ENCODE measurements at places on chromosomes 5 and 9.

DNA sequence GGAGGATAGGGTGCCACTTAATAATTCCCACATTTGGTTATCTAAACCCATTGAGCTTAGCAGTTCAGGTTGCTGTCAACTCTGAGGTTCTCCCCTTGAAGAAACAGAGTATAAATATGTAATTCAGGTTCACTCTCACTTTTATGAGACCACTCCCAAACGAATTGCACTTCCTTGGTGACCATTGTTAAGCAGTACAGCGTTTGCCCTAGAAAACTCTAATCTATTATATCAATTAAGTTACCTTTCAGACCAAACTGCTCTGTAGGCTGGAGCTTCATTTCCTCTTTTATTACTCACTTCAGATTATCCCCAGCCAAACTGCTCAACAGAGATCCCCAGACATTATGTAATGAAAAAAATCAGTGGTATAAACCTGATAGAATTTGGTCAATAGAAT lies 1317.0 kb upstream of the ACO1 start:
- H3K27me3 ChIP-seq = peaks cover 3% of the 10 kb centered on the region
- H3K27ac ChIP-seq = no peak overlapping the region
- DNase-seq = no peak
- no peaks in the 10 kb centered on the region for H3K4me1 ChIP-seq
- no peaks in the 10 kb centered on the region for H3K36me3 ChIP-seq
- H3K4me3 ChIP-seq = no peak overlapping the region

DNA sequence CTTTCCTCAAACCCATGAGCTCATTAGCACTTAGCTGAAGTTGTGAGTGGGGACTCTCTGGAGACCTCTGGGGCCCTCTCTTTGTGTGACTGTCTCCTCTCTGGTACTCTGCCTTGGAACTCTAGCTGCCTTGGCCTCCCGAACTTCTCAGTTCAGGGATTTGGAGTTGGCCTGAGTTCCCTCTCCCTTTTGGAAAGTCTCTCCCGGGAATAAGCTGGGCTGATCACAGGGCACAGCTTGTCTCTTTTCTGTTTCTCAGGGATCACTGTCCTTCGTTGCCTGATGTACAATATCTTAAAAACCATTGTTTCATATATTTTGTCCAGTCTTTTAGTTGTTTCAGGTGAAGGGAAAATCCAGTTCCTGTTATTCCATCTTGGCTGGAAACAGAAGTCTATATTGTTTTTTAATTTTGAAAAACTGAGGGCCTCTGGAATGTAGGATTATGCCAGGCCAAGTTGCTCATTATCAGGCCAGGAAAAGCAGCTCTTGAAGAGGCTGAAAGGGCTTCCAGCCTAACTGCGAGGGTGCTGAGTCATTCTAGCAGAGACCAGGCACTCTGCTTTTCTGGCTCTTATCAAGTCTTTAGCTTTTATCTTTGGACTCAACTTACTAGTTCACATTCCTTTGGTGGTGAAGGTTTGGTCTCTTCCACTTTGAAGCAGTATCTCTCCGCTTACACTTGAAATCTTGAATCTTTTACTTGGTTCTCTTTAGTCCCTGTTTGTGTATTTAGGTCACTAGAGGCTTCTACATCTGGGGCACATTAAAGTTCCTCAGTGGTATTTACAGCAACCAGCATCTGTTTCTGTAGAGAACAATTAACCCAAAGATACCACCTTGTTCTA lies 8.4 kb upstream of the RGS3 start:
- H3K4me3 ChIP-seq = no peak overlapping the region
- no peaks in the 10 kb centered on the region for H3K36me3 ChIP-seq
- no peaks in the 10 kb centered on the region for H3K27me3 ChIP-seq
- DNase-seq = no peak
- no peaks in the 10 kb centered on the region for H3K4me1 ChIP-seq

GRCh38 chr5:23419115-23419514 lies 88.3 kb upstream of the PRDM9 start:
- DNase-seq = no peak
- no peaks in the 10 kb centered on the region for H3K36me3 ChIP-seq
- H3K4me1 ChIP-seq = peaks cover 9% of the 10 kb centered on the region
- H3K27ac ChIP-seq = peak overlapping the region; percentile 20

DNA sequence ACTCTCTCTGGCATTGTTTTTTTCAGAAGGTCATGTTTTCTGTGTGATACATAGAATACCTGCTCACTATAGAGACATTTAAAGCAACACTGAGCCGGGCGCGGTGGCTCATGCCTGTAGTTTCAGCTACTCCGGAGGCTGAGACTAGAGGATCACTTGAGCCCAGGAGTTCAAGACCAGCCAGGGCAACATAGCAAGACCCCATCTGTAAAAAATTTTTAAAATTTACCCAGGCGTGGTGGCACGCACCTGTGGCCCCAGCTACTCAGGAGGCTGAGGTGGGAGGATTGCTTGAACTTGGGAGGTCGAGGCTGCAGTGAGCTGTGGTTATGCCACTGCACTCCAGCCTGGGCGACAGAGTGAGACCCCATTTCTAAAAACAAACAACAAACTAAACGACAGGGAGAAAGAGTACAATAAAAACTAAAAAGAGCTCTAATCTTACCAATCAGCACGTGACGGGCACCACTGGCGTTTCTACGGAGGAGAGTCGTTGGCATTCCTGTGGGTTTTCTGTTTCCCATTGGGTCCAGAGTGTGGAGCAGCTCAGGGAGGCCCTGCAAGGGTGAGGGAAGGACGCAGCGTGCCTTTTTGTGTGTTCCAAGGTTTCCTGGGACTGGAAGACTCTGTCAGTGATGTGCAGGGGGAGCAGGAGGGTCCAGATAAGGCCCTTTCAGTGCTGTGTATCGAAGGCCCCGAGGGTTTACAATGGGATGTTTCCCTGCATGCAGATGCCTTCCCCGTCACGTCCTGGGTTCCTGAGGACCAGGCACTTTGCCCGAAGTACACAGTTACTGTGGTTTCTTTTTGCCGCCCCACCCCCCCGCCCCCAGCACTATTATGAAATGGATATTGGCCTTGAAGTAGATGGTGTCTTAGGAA lies 7.2 kb upstream of the RNU6ATAC start:
- DNase-seq = no peak
- H3K4me3 ChIP-seq = no peak overlapping the region
- H3K36me3 ChIP-seq = no peaks in the 10 kb centered on the region
- peaks cover 4% of the 10 kb centered on the region for H3K27me3 ChIP-seq

GRCh38 chr5:173429489-173430150 lies 101.4 kb upstream of the STC2 start:
- H3K4me3 ChIP-seq = no peak overlapping the region
- no peaks in the 10 kb centered on the region for H3K4me1 ChIP-seq
- DNase-seq = no peak
- H3K27me3 ChIP-seq = no peaks in the 10 kb centered on the region

DNA sequence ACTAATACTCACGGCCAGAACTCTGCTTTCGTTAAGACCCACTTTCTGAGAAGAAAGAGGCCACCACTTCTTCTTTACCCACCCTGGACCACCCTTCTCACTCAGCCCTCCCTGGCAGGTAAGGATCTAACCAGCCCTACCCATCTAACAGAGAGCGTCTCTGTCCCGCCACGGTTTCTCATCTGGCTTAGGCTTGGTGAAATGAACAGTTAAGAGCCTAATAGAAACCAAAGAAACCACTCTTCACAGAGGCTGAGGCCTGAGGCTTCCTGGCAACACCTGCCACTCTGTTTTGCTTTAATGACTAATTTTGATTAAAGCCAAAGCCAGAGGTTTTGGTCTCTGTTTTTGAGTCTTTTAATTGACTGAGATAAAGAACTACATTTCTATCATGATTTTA lies 354.1 kb upstream of the SLC30A5 start:
- H3K4me1 ChIP-seq = no peaks in the 10 kb centered on the region
- no peak for DNase-seq
- no peaks in the 10 kb centered on the region for H3K27me3 ChIP-seq
- no peak overlapping the region for H3K4me3 ChIP-seq
- no peak overlapping the region for H3K27ac ChIP-seq

- no peaks in the 10 kb centered on the region for H3K27me3 ChIP-seq
- H3K4me3 ChIP-seq = no peak overlapping the region
- H3K36me3 ChIP-seq = peaks cover 65% of the 10 kb centered on the region
- H3K4me1 ChIP-seq = no peaks in the 10 kb centered on the region
Observed at GRCh38 chr5:68232277-68232676, 16.7 kb downstream of the PIK3R1 start.

DNA sequence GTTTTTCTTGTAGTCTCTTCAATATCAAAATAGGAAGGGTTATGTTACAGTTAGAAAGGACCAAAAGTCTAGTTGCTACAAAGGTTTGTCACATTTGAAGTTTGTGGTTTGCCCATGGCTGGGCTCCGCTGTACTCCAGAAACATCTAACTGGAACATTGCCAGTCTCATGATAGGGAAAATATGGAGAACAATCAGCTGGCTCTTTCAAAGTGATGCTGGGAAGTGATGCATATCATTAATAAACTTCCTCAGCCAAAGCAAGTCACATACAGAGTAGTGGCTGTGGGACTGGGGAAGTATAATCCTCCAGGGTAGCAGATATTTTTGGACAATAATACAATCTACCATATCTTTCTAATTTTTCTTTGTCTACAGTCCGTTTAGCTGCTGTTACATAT lies 8.8 kb downstream of the BTF3 start:
- no peaks in the 10 kb centered on the region for H3K27me3 ChIP-seq
- peaks cover 42% of the 10 kb centered on the region for H3K36me3 ChIP-seq
- H3K27ac ChIP-seq = no peak overlapping the region
- H3K4me3 ChIP-seq = no peak overlapping the region

- no peak for DNase-seq
- H3K27ac ChIP-seq = no peak overlapping the region
- H3K4me3 ChIP-seq = no peak overlapping the region
- H3K4me1 ChIP-seq = no peaks in the 10 kb centered on the region
- peaks cover 24% of the 10 kb centered on the region for H3K27me3 ChIP-seq
Observed at GRCh38 chr5:87868792-87869191, 399.9 kb downstream of the TMEM161B start.

DNA sequence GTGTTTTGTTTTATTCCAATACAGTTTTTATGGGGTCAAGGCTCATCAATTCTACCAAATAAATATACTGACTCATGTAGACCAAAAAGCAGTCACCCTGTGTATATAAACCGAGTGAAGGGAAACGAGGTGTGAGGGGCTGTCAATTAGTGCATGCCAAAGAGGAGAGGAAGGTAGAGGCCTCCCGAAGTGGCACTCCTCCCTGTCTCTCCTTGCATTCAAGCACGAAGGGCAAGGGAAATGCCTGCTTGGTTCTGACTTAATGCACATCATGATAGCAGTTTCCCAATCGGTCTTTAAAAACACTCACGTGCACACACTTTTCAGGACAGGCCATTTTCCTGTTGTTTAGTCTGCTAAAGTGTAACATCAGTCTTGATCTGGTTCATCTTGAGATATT lies 125.6 kb upstream of the SLCO6A1 start:
- no peaks in the 10 kb centered on the region for H3K27me3 ChIP-seq
- peaks cover 15% of the 10 kb centered on the region for H3K4me1 ChIP-seq
- no peak for DNase-seq
- no peaks in the 10 kb centered on the region for H3K36me3 ChIP-seq
- H3K27ac ChIP-seq = no peak overlapping the region

DNA sequence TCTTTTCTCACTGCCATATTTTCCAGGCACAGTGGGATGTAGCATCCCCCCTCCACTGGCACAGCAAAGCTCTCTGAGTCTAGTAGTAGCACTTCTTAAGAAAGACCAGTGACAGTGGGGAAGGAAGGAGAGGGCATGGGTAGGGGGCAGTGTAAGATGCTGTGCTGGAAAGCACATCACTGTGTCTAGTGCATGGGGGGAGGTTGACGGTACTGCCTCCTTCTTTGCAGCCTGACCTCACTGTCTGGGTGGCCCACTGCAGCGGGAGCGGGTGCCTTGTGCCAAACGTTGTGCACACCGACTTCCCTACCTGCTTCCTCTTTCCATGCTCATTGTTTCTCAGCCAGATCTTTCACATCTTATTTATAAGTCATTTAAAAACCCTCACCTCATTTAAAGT lies 91.8 kb downstream of the PDE8B start:
- no peak overlapping the region for H3K27ac ChIP-seq
- no peak for DNase-seq
- H3K27me3 ChIP-seq = no peaks in the 10 kb centered on the region
- no peaks in the 10 kb centered on the region for H3K4me1 ChIP-seq
- no peak overlapping the region for H3K4me3 ChIP-seq
- no peaks in the 10 kb centered on the region for H3K36me3 ChIP-seq

DNA sequence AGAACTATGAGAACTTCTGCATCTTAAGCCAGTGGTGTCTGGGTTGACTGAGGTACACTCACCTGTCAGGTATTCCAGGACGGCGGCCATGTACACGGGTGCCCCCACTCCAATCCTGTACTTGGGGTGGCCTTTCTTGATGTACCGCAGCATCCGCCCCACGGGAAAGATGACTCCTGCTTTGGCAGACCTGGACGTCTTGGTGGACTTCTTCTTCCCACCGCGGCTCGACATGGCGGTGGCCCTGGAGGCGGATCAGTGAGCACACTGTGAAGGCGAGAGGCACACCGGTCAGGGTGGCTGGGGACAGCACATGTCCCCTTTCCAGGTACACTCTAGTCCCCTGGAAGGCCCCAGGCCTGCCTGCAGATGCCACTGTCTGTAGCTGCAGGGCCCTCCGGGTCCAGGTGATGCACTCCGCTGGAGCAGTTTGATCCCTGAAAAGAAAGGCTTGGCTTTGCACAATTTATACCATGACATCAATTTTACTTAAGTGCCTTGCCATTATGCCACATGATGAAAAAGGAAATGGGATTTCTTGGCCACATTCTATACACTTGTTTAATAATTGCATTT lies 10.1 kb downstream of the MACROH2A1 start:
- H3K4me3 ChIP-seq = no peak overlapping the region
- H3K36me3 ChIP-seq = peaks cover 71% of the 10 kb centered on the region
- H3K4me1 ChIP-seq = peaks cover 57% of the 10 kb centered on the region
- no peak for DNase-seq

- no peaks in the 10 kb centered on the region for H3K27me3 ChIP-seq
- no peak for DNase-seq
- H3K4me1 ChIP-seq = no peaks in the 10 kb centered on the region
- H3K36me3 ChIP-seq = peaks cover 12% of the 10 kb centered on the region
Observed at GRCh38 chr5:122015471-122015870, 53.7 kb downstream of the SRFBP1 start.

DNA sequence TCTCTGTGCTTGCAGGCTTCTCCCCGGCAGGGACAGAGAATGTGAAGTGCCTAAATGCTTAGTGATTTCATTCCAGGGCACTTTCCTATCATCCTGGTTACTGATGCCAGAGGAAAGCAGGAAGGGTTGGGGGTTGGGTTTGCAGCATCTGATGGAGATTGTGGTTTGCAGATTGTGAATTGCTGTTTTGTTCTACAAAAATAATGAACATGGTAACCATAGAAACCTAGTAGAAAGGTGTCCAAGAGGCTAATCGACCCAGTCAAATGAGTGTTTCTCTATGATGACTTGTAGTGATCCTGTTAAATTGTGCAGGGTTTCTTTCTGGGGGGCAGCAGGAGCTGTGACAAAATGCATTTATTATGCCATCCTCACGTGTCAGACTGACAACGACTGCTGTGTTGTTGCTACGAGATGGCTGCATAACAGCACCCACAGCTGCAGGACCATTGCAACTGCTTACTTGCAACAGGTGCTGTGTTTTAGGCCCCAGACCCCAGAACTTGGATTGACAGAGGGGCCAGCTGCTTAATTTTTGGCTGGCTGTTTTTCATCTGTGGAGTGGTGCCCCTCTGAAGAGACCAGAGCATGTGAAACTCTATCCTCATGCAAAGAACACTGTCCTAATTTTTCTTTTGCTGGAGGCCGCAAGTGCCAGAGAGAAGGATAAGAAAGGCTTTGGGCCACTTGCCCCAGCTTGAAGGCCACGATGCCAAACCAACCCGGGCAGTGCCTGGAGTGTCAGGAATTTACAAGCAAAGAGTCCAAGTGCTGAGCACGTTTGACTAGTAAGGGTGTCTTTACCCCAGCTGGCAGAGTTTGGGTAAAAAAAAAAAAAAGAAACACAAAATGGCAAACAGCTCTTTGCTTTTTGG lies 397.8 kb downstream of the GADD45G start:
- no peak overlapping the region for H3K27ac ChIP-seq
- H3K36me3 ChIP-seq = no peaks in the 10 kb centered on the region
- H3K4me1 ChIP-seq = peaks cover 12% of the 10 kb centered on the region
- DNase-seq = no peak

All from RWPE2 (cell line).